ENCODE measurements at places on chromosomes 16 and 17.

DNA sequence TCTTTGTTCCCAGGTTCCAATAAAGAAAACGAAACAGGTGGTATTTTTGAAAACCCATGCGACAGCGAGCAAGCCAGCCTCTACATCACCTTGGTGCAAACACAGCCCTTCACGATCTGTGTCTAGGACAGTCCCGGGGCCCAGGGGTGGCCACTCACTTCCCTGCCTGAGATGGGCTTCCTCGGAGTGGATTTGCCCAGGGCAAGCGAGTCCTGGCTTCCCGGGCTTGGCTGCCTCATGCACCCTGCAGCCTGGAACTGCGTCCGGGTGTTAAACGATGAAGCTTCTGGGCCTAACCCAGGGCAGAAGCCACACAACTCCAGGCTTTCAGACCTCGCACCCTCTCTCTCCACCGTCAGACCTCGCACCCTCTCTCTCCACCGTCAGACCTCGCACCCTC is 66.0 kb downstream of the RPH3AL start:
- H3K27me3 ChIP-seq, result no peaks in the 10 kb centered on the region
- no peak overlapping the region for H3K27ac ChIP-seq
- DNase-seq, result no peak
- no peak overlapping the region for H3K4me3 ChIP-seq
- no peaks in the 10 kb centered on the region for H3K36me3 ChIP-seq

GRCh38 chr17:43563600-43564594 is 17.8 kb upstream of the ETV4 start:
- H3K27ac ChIP-seq, result no peak overlapping the region
- H3K27me3 ChIP-seq, result no peaks in the 10 kb centered on the region
- no peaks in the 10 kb centered on the region for H3K36me3 ChIP-seq
- no peak overlapping the region for H3K4me3 ChIP-seq

- H3K4me3 ChIP-seq, result no peak overlapping the region
- no peaks in the 10 kb centered on the region for H3K36me3 ChIP-seq
- H3K4me1 ChIP-seq, result peaks cover 13% of the 10 kb centered on the region
- no peaks in the 10 kb centered on the region for H3K27me3 ChIP-seq
- no peak for DNase-seq
Measured at GRCh38 chr16:72012607-72013006, 4.1 kb downstream of the DHODH start.

DNA sequence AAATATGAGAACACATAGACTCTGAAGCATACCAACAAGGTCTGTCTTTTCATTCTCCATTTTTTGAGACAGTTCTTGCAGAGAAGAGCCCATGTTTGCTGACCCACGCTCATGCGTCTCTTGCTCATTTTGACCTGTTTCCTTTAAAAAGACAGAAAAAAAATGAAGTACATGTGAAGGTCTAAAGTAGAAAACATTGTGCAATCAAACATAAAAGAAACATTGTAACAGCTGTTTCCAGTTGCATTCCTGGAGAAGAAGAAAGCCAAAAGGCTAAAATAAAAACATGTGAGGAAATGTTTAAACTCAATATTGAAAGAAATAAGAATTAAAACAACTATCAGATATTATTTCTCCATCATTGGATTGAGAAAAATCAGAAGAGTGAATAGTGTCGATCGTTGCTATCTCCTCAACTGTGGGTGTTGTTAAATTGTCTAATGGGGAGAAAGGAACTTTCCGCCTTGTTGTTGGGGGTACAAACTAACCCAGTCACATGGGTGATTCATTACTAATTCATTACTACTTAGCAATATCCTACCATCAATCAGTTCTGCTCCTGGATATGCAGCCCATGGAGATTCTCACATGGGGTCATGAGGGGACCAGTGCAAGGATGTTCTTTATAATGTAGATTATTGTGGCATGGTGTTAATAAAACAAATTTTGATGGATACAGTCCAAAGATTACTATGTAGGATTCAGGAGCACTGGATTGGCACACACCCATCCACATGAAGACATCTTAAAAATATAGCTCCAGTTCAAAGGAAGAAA is 9.5 kb downstream of the ABCA9 start:
- no peak overlapping the region for H3K4me3 ChIP-seq
- H3K27ac ChIP-seq, result peak overlapping the region; percentile 56
- no peaks in the 10 kb centered on the region for H3K27me3 ChIP-seq
- H3K36me3 ChIP-seq, result no peaks in the 10 kb centered on the region
- no peak for DNase-seq

DNA sequence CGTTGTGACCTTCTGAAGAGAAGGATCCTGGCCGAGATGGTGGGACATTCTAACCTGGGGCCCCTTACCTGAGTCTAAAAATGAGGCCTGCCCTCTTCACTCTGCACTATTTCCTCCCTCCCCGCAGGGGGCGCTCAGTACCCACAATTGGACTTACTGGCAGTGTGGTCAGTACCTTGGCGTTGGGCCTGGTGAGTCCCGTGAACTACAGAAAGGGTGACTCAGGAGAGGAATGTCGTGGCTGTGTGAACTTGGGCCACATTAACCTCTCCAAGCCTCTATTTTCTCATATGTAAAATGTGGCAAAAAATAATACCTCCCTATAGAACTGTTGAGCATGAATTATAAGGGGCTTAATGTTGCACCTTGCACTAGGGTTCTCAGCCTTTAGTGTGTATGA is 3.9 kb downstream of the RSAD1 start:
- peak; percentile 98 for DNase-seq
- peak overlapping the region; percentile 75 for H3K27ac ChIP-seq
- peaks cover 22% of the 10 kb centered on the region for H3K4me1 ChIP-seq
- no peaks in the 10 kb centered on the region for H3K36me3 ChIP-seq
- no peaks in the 10 kb centered on the region for H3K27me3 ChIP-seq
- no peak overlapping the region for H3K4me3 ChIP-seq

GRCh38 chr17:48738424-48738802 is 9.9 kb upstream of the HOXB13 start:
- no peaks in the 10 kb centered on the region for H3K4me1 ChIP-seq
- no peak overlapping the region for H3K27ac ChIP-seq
- H3K36me3 ChIP-seq, result no peaks in the 10 kb centered on the region
- peaks cover 4% of the 10 kb centered on the region for H3K27me3 ChIP-seq

DNA sequence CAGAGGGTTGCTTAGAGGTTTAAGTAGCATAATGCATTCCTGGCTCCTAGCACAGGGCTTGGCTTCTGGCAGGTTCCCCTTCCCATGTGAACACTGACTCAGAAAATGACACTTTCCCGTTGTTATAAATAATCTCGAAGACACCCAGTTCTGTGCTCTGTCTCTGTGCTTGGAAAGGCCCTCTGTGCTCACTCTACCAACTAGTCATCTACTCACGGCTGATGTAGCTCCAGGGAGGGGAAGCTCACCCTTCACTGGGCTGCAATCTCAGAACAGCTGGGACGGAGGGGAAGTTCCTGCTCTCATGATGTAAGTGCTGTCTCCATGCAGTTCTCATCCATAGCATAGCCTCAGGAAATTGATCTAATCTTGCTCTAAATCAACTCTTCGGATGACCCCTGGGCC is 230.5 kb upstream of the ASIC2 start:
- H3K27ac ChIP-seq, result no peak overlapping the region
- no peaks in the 10 kb centered on the region for H3K36me3 ChIP-seq
- no peak overlapping the region for H3K4me3 ChIP-seq
- no peaks in the 10 kb centered on the region for H3K27me3 ChIP-seq
- DNase-seq, result peak; percentile 17

GRCh38 chr16:86424985-86425384 is 85.3 kb upstream of the FOXF1 start:
- H3K27ac ChIP-seq, result no peak overlapping the region
- no peaks in the 10 kb centered on the region for H3K4me1 ChIP-seq
- no peaks in the 10 kb centered on the region for H3K27me3 ChIP-seq
- no peaks in the 10 kb centered on the region for H3K36me3 ChIP-seq
- no peak overlapping the region for H3K4me3 ChIP-seq

- DNase-seq, result no peak
- no peak overlapping the region for H3K27ac ChIP-seq
- H3K27me3 ChIP-seq, result no peaks in the 10 kb centered on the region
- H3K4me1 ChIP-seq, result peaks cover 30% of the 10 kb centered on the region
- peaks cover 5% of the 10 kb centered on the region for H3K36me3 ChIP-seq
Measured at GRCh38 chr16:31130899-31131298, 4.6 kb downstream of the PRSS8 start.

GRCh38 chr17:15651583-15652110 is 32.1 kb upstream of the FBXW10B start:
- H3K4me3 ChIP-seq, result peak overlapping the region; percentile 41
- H3K36me3 ChIP-seq, result no peaks in the 10 kb centered on the region
- H3K27me3 ChIP-seq, result no peaks in the 10 kb centered on the region

DNA sequence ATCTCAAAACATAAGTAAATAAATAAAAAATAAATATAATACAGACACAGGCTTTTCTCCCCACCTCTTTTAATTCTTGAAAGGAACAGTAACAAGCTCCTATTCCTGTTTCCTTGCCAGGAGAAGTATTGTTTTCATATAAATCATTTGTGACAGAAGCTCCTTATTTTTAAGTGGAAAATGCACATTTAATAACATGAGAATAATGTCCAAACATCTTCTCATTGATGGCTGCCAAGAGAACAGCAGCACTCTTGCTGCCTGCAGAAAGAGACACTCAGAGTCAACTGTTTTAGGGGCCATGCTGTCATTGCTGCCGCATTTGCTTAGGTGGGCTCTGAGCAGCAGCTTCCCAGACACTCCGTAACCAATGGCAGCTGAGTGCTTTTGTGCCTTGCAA is 580.1 kb downstream of the WWOX start:
- no peaks in the 10 kb centered on the region for H3K4me1 ChIP-seq
- H3K4me3 ChIP-seq, result no peak overlapping the region
- DNase-seq, result no peak

DNA sequence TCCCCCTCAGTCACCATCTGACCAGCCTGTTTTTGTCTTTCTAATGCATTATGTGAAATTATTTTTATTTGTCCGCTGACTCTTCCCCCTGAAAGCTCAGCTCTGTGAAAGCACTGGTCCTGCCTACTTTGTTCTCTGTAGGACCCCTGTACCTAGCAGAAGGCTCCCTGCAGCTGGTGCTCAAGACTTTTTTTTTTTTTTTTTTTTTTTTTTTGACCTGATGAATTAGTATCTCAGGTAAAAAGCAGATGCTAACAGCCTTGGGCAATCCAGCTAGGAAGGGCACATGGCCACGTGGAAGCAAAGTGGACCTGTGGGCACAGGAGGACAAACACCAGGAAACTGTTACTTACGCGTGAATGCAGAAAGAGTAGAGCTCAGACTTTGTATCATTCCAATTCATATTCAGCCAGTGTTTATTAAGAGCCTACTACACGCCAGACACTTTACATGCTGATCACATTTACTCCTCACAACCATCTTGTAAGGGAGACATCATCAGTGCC is 629 bp upstream of the UNC119 start:
- H3K27me3 ChIP-seq, result no peaks in the 10 kb centered on the region
- peaks cover 17% of the 10 kb centered on the region for H3K4me1 ChIP-seq
- DNase-seq, result no peak
- peak overlapping the region; percentile 92 for H3K4me3 ChIP-seq

DNA sequence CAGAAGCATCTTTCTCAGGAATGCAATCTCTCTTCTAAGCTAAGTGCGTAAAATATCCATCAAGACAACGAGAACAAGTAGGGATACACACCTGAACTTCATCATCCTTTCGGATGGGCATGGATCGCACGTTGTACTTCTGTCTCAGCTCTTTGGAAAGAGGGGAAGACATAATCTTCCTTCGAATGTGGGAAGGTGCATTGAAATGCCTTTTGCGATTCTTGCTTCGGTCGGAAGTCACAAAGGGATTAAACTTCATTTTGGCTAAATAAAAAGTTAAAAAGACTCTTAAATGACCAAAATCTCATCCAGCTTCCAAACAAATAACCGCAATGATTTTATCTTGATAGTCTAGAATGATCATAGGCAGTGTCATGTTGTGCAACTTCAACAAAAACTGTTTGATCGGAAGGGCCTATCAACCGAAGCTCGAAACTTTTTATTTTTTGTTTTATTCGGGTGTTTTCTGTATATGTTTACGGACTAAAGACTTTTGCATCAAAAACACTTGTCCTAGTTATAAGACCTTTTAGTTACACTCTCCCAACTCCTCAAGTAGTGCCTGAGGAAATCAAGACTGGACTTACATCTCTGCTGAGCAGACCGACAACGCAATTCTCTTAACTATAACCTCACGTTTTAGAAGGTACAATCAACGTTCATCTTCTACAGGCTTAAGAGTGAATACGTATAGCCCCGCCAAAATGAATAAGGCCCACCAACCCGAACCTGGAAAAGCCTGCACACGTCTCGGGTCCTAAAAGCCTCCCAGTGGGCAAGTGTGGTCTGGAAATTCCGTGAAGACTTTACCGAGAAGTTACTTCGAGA is 727 bp downstream of the RPL26 start:
- H3K4me1 ChIP-seq, result peaks cover 22% of the 10 kb centered on the region
- H3K27ac ChIP-seq, result peak overlapping the region; percentile 47
- H3K4me3 ChIP-seq, result peak overlapping the region; percentile 69
- no peaks in the 10 kb centered on the region for H3K36me3 ChIP-seq
- no peaks in the 10 kb centered on the region for H3K27me3 ChIP-seq

DNA sequence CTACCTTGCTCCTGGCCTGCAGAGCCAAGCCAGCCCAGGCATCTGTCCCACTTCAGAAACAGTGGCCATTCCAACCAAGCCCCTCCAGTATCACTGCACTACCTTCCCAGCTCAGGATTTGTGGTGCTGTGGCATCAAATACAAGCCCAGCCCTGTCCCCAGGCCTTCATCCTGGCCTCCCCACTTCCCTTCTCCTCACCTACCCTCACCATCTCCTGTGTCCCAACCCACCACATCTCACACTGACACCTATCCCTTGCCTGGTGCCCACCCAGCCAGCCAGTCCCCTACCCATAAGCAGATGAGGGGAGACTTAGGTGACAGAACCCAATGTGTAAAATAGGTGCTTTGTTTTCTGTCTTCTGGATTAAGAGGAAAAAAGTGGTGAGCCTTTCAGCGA is 66.0 kb upstream of the CDH5 start:
- H3K27me3 ChIP-seq, result no peaks in the 10 kb centered on the region
- H3K4me3 ChIP-seq, result no peak overlapping the region
- H3K27ac ChIP-seq, result no peak overlapping the region
- no peak for DNase-seq
- no peaks in the 10 kb centered on the region for H3K4me1 ChIP-seq

DNA sequence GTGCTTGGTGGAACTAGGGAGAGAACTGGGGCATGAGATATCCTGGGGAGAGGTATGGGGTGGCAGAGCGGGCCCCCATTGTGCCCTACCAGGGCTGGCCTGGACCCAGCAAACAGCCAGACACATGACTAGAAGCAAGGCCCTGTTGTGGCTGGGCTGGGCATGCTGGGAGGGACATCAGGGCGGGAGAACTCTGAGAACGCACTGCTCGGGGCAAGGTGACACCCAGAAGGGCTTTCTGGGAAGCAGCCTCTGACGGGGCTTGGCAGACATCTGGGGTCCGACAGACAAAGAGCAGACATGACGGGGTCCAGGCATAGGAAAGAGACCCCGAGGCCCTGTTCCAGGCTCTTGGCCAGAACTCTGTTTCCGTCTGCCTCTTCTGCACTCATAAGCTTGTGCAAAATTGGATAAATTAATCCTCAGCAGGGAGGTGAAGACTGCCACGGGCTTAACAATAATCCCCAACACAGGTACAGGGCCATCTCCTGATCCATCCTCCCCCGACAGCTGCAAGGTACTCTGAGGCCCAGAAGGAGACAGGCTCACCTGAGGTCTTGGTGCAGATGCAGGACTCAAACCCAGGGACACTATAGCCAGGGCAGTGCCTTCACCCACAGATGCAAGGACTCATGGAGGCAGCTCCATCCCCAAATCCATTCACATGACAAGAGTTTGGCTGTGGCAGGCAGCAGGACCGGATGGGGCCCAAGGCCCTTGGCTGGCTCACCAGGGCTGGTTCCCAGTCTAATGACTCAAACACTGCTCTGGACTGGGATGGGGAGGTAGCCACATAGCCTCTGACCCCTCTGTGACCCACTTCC is 5.4 kb downstream of the SREBF1 start:
- peak overlapping the region; percentile 41 for H3K27ac ChIP-seq
- H3K4me3 ChIP-seq, result no peak overlapping the region
- DNase-seq, result no peak

- H3K36me3 ChIP-seq, result no peaks in the 10 kb centered on the region
- H3K27me3 ChIP-seq, result no peaks in the 10 kb centered on the region
- no peak overlapping the region for H3K27ac ChIP-seq
- H3K4me3 ChIP-seq, result no peak overlapping the region
Measured at GRCh38 chr17:27756467-27757371, 43.6 kb downstream of the NOS2 start.
